Panc1 (cell line): ENCODE measurements at places on chromosomes 12 and 14. TPM values are rescaled to one million over a fixed set of nuclear protein-coding genes. Genes with fewer than 3 reads are reported as not detected.

Gene SELPLG
- 0.41 TPM for total RNA-seq

Gene STON2
- total RNA-seq, result 0.36 TPM

Gene NELL2
- 0.28 TPM for total RNA-seq

DNA sequence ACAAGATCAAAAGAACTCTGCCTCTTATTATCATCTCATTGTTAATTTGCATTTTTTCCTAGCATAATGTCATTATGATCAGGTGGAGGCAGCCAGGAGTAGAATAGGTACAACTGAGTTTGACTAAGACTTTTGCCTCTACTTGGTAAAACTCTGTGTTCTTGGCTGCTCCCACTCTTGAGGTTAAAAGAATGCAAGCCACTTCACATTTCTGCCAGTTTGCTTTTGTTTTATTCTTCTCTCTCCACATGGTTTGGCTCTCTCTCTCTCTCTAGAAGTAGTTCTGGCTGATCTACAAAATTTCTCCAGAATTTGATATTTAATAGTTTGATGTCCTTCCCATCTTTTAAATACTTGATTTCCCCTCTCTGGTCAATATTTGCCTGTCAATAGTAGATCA, 170.7 kb upstream of the E2F7 start:
- no peak for DNase-seq

DNA sequence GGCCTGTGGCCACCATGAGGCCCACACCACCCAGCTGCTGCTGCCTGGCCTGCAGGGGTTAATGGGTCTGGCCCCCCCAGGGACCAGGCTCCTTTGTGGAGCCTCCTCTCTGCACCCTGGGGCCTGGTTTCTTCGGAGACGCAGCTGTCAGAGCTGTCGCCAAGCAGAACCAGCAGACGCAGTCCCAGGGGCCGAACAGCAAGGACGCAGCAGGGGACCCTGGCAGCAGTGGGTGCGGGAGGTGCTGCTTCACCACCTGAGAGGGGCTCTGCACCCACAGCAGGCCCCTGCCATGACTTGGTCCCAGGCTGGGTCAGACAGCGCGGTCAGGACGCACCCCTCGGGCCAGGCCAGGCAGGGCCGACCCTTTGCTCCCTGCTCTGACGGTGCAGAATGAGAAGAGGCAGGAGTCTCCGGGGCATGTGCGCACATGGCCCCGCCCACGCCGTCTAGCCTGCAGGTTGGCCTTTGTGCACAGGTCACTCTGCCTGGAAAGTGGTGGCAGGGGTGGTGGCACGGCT, 30.5 kb downstream of the JAG2 start:
- DNase-seq, result no peak

DNA sequence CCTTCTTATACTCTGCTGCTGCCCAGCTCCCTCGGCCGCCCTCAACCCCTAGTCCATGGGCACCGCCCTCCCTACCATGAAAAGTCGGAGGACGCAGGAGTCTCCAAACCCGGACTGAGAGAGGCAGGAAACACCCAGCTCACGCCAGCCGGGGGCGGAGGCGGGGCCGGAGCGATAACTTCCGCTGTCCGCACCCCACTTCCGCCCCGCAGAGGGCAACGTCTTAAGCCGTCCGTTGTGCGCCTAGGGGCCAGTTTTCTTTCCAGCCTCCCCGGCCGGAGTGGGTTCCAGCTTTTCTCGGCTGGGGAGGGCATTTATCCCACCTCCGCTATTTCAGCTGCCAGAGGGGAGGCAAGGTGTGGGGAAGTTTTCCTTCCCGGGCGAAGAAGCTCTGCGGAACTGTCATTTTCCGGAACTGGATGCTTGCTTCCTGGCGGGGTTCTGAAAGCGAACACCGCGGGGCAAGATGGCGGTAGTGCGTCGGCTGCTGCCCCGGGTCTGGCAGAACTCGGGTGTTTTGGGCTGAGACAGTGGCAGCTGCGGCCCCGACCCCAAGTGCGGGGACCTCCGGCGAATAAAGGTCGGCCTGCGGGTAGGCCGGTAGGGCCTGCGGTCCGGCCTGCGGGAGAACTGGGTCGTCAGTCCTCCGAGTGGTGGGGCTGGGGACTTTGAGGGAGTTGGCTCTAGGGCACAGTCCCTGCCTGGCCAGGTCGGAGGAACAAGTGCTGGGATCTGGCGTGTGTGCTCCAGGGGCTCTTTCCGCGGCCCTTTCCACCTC, at the start of the genes KCTD10 and UBE3B:
TSS of gene KCTD10 (minus strand) at position 116 of the 778 bp plus-strand sequence. CDS start at position 78, 38 bp downstream.
TSS of gene UBE3B (plus strand) at position 450 of the 778 bp plus-strand sequence. CDS start 5,918 bp downstream, outside the sequence.
- DNase-seq, result peak; percentile 22
